ENCODE measurements at places on chromosomes 3 and 15.

DNA sequence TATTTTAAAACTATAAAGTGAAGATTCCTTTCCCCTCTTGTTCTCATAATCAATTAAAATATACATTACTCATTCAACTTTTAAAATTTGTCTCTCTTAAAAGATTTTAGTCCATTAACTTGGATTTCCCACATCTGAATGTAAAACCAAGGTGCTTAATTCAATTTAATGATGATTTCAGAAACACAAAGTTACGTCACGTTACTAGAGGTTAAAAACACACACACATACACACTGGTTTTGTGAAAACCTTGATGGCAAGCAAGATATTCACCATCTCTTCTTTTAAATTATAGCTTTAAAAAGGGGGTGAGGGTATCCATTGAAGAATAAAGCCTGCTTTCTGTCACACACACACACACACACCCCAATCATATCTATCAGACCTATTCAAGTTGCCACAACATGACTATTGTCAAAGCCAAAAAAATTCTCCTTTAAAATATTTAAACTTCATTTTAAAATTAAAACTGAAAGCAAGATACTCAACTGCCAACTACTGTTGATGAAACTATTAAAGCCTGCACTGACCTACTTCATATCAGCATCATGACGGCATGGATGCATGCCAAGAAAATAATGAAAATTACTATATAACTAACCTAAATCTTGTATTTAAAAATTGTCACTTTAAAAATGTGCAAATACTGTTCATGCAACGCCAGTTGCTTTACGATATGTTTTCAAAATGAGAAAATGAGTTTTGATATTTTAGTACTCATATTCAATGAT lies 2.1 kb downstream of the RFX7 start:
- DNase-seq: no peak

- DNase-seq: no peak
Observed at GRCh38 chr3:192887701-192888100, 30.0 kb downstream of the MB21D2 start.

DNA sequence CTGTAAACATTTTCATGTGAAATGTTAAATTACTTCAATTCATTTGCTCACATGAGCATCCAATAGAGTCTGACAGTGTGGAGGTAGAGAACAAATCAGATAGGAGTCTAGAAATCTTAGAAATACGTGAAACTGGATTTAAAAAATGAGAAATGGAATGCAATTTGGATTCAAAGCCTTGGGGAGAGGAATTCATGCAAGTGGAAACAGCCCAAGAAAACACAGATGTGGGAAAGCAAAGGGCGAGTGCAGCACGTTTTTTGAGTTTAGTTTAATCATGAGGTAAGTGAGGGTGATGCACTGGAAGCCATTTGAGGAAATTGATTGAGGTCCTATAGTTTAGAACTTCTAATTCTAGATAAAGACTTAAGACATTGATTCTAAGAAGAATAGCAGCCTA lies 434.7 kb downstream of the C3orf38 start:
- no peak for DNase-seq

- no peak for DNase-seq
Observed at GRCh38 chr3:144586382-144586781, 614.8 kb downstream of the DIPK2A start.

DNA sequence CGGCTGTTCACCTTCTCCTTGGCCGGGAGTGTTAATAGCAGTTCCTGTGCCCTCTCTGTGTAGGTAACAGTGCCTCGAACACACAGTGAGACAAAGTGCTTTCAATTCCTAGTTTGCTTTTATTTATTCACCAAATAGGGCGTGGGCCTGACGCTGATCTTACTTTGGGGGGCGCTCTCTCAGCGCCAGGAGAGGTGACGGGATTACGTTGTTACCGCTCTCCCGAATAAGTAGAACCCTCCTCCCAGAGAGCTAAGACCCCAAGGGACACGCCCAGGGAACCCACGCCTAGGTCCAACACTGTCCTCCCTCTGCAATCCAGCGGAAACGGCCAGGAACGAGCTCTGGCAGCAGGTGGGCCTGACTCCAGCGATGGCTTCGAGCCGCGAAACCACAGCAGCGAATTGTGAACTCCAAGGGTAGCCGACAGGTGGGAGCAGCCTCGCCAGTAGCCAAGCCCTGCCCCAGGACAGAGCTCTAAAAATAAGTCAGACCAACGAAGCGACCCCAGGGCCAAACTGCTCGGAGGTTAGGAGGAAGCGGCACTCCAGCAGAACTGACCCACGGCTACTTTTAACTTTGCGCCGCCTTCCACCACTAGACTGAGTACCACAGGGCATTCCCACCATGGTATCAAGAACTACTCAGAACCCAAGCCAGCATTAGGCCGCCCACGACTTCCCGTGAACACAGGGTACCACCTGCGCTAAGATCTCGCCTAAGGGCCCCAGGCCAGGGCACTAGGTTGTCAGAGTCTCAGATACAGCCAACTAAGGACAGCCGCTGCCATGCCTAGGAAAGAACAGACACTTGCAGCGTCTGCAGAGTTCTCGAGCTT lies 1.6 kb upstream of the SIN3A start:
- peak; percentile 40 for DNase-seq

GRCh38 chr15:50953302-50953701 lies 44.8 kb downstream of the AP4E1 start:
- no peak for DNase-seq

DNA sequence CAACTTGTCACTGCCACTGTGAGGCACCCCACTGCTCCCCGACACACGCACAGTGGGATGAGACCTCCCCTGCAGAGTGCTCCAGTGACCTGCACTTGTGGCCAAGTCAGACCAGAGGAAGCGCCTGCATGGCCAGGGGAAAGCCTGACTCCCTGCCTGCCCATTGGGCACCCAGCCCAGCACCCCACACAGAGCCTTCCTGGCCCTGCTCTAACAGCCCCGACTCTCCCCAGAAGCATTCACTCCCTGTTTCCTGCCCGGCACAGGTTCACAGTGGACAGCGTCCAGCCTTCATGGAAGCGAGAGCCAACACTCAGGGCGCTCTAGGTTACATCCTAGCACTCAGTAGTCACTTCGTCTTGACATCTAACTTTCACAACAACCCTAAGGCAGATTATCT lies 27.8 kb downstream of the RBPMS2 start:
- DNase-seq: no peak

DNA sequence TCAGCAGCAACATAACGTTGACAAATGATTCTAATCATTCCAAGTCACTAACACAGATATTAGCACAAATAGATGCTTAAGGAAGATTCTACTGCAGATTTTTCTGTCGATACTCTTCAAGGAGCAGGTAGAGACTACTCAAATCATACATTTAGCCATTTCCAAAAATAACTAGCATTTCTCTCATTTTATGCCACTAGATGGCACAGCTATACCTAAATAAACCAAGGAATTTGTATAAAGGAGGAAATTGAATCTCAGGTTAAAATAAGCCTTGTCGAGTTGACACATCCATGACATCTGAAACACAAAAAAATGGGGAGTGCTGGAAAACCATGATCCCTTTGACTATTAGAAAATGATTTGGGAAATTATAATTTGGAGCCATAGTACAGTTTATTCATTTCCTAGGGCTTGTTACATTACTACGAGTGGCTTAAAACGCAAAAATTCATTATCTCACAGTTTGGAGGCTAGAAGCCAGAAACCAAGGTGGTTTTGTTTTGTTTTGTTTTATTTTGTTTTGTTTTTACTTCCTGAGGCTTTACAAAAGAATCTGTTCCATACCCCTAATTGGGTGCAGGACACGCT lies 59.5 kb upstream of the STRIT1 start:
- no peak for DNase-seq

GRCh38 chr15:75008221-75008625 lies 12.9 kb downstream of the SCAMP5 start:
- DNase-seq: no peak

DNA sequence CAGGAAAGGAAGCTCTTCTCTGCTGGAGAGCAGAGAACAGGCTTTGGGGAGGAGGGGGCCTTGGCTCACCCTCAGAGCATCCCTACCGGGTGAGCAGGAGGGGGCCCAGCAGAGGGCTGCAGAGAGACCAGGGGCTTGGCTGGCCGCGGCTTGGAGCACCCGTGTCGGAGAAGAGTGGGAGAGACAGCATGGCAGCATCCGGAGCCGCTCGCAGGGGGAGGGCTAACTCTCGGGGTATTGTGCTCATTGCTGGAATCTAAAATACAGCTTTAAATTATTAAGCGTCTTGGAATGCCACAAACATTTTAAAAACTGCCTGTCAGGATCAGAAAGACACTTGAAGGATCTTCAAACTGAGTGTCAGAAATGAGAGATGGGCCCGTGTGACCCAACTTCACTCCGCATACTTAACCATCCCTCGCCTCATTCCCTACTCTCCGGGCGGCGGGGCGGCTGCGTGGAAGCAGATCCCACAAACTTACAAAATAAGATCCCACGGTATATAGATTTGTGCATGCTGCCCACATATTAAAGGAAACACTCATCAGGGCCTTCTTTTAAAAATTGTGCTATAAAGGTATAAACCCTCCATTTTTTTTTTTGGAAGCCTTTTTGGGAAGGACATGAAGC lies 53.9 kb downstream of the EIF4E3 start:
- no peak for DNase-seq

DNA sequence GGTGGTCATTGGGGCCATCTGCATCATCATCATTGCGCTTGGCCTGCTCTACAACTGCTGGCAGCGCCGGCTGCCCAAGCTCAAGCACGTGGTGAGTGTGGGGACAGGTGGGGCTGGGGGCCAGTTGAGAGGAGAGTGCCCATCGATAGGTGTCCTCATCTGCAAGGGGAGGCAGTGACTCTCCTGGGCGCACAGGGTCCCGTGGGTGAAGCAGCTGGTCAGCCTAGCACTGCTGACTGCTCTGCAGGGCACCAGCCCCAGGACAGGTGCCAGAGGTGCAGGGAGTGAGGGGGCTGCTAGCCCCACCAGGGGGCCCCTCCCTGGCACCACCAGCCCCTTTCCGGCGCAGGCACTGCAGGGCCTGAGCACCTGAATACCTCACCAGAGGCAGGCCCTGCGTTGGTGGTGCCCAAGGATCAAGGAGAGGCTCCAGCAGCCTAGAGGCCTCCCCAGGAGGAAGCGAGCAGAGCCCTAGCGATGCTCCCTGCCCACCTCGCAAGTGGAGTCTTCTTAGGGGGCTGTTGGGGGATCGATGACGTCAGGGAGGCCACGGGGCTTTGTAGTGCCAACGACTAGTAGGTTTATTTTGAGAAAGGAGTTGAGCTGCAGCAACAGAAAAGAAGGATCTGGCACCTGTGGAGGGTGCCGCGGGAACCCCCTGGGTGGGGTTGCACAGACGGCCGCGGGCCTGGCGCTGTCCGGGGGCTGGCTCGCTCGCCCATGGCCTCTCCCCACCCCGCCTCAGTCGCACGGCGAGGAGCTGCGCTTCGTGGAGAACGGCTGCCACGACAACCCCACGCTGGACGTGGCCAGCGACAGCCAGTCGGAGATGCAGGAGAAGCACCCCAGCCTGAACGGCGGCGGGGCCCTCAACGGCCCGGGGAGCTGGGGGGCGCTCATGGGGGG lies 976 bp upstream of the ABTB1 start:
- DNase-seq: no peak

DNA sequence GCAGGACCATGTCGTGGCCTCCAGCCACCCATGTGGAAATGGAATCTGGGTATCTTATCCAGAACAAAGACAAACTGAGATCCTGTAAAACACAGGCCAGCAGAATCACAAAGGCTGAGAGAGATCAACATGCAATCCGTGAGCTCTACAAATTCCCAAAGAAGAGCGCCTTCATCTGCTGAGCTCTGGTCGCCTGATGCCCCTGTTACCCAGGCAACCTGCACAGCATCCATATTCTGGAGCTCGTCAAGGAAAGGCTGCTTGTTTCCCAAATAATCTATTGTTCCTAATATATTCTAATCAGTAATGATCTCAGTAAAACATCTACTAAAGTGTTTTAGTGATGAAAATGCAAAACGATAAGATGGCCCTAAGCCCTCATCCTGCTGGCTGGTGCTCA lies 133.6 kb downstream of the OCA2 start:
- no peak for DNase-seq

- no peak for DNase-seq
Observed at GRCh38 chr3:158506456-158506855, 64.5 kb upstream of the MLF1 start.

GRCh38 chr15:47326410-47327333 lies 390.6 kb upstream of the SEMA6D start:
- DNase-seq: no peak

DNA sequence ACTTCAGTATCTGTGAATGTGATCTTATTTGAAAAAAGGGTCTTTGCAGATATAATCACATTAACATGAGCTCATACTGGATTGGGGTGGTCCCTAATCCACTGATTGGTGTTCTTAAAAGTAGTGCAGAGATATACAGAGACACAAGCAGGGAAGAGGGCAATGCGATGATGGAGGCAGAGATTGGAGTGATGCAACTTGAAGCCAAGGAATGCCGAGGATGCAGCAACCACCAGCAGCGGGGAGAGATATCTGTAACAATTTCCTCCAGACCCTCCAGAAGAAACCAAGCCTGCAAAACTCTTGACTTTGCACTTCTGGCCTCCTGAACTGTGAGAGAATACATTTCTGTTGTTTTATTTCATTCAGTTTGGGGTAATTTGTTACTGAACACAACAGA lies 171.0 kb upstream of the MBNL1 start:
- no peak for DNase-seq

DNA sequence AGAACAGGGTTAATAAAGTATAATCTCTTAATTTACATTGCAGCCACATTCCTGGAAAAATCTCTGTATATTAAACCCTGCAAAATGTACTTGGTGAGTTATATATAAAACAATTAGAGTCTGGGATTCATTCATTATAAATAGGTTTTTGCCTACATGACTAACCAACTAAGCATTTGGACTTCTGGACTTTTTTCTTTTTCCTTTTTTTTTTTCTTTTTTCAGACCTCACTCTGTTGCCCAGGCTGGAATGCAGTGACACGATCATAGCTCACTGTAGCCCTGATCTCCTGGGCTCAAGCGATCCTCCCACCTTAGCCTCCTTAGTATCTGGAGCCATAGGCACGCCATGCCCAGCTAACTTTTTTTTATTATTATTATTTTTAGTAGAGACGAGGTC lies 4.5 kb downstream of the DNAJC13 start:
- no peak for DNase-seq

GRCh38 chr3:72727172-72727571 lies 121.1 kb downstream of the SHQ1 start:
- no peak for DNase-seq

DNA sequence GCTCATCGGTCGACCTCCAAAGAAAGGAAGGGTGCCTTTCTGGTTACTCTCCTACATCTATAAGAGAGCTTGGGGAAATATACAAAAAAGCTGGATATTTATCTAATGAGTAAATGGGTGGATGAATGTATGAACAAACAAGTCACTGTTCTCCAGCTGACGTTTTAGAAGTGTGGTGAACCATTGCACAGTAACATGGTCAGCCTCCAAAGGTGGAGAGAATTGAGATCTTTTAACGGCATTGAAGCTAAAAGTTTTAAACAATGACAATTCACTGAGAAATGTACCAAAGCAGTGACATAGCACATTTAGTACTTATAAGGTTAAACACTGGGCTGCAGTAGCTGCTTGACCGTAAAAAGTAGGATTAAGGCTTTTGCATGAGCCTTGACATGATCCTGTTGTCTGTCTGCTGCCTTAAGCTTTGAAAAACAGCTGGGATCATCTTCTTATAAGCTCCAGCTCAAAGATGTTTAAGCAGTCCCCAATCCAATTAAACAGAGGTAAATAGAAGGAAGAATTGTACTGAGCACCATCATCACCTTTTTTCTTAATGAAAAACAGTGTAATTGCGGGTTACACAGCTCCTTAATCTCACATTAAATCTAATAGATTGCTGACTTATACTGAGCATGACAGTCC lies 222.9 kb downstream of the WDR72 start:
- no peak for DNase-seq

Measured in hypothalamus (tissue), 51 donors.